ENCODE measurements at places on chromosomes 16 and 17.

DNA sequence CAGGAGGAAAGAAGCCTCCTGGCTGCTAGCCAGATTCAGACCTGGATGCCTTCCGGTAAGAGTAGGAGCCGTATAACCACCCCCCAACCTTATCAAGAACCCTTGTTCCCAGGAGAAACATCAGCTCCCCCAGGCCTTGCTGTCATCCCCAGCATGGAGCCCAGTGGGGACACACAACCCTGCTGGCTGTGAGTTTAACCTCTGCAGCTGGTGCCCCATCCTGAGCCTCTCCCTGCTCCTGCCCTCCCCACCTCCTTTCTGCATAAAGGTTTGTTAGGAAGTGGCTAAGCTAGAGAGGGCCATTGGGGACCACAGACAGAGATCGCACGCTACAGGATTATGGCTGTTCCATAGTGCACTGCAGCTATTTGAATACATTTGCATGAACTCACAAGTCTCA is 55.5 kb upstream of the RPL38 start:
- DNase-seq = no peak

- DNase-seq = no peak
These were observed 183.1 kb downstream of the C16orf95 start for GRCh38 chr16:87133966-87134627.

GRCh38 chr17:64777415-64778239 is 115.5 kb upstream of the SMURF2 start:
- no peak for DNase-seq

DNA sequence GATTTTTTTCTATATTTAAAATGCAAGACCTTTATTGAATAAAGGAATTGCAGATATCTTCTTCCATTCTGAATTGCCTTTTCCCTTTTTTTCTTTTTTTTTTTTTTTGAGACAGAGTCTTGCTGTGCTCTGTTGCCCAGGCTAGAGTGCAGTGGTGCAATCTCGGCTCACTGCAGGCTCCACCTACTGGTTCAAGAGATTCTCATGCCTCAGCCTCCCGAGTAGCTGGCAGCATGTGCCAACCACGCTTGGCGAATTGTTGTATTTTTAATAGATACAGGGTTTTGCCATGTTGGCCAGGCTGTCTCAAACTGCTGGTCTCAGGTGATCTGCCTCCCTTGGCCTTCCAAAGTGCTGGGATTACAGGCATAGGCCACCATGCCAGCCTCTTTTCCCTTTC is 151.5 kb downstream of the CEP112 start:
- DNase-seq = no peak

DNA sequence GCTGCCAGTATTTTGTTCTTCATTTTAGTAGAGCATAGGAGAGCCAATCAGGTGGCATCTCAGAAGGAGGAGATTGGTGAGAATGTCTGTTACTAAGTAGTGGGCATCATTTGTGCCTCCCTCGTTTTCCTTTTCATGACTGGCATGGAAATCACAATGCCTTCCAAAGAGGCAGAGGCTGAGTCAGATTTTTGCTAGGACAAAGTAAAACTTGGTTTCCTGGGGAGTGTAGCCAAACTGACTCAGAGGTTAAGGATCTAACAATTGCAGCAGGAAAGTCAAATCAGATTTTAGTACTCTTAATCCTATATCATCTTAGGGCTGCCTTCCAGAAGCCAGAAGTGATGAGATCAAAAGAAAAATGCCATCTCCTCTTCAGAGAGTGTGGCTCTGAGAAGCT is 138.7 kb downstream of the ANKFN1 start:
- DNase-seq = no peak

- no peak for DNase-seq
These were observed 1.5 kb downstream of the CPNE2 start for GRCh38 chr16:57093666-57094564.
